ENCODE measurements at places on chromosomes 6 and 20.

DNA sequence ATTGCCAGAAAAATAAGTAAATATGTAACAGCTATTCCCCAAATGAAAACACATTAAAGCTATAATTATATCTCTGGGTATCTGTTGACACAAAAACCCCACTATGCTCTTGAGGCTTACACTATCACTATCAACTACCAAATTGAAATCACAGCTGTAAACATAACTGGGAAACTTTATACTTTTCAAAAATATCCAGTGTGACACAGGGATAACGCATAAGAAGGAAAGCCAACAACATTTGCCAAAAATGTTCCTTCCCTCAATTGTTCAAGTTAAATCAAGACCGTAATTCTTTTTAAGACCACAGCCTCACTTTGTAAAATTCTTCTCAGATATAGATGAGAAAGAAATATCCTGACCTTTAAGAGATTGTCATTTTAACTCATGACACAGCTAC is 3.1 kb downstream of the ZHX3 start:
- no peak for DNase-seq

GRCh38 chr6:3456395-3456897 is 404 bp downstream of the SLC22A23 start:
- no peak for DNase-seq

DNA sequence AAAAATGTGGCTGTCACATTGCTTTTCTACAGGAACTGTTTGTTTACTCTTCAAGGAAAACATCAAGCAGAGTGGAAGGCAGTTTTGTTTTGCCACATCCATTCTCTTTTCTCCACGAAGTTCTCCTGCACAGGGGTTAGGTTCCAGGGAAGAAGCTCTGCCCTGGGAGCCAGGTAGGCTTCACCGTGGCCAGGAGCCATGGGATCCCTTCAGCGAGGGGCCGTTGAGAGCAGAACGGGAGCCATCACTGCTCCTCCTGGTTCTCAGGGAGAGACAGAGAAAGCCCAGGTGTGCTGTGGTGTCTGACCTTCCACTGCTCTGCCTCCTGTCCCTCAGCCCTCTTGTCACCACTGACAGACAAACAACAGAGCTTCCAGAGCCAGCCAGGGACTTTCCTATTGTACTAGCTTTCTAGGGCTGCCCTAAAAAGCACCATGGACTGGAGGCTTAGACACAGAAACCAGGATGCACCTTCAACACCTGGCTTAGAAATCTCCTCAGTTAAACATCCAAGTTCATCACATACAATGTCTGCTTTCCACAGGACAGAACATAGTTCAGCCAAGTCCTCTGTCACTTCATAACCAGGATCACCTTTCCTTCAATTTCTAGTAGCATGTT is 75.6 kb upstream of the SLC22A23 start:
- no peak for DNase-seq

- DNase-seq: no peak
Observed at GRCh38 chr6:15121443-15121842, 124.4 kb upstream of the JARID2 start.

GRCh38 chr6:140784573-140784972 is 1348.2 kb upstream of the GJE1 start:
- DNase-seq: no peak

- no peak for DNase-seq
Observed at GRCh38 chr6:170286246-170286933, 4.5 kb downstream of the DLL1 start.

GRCh38 chr6:124420116-124420840 is 542.0 kb upstream of the RNF217 start:
- DNase-seq: no peak

DNA sequence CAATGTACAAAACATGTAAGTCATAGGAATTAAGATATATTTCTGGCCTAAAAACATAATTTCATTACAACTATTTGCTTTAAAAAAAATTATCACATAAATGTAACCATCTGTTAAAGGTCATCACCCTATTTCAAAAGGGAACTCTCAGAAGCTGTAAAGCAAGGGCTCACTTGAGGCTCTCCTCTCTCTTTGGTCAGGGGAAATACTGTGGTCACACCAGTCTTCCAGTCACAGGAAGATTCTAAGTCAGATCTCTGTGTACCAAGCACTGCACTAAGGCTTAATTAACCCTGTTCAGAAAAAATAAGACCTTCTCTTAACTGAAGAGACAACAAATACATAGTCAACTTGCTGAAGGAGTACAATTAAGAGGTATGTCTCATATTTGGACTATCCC is 75.6 kb downstream of the MMS22L start:
- DNase-seq: no peak

DNA sequence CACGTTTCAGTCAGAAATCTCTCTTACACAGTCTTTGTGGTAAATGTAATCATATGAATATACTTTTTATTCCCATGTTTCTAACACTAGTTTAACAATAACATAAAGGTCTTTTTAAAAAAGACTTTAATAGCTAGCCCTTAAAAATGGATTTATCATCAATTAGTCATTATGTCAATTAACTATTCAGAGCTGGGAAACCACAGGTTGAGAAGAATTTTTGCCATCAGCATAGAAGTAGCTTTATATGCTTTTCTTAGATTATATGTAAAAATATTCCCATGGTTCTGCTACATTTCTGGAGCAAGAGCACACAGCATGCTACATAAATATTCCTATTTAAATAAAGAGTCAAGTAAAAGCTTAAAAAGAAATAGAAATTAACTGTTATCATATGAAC is 35.5 kb downstream of the ASCC3 start:
- no peak for DNase-seq

GRCh38 chr6:107691062-107691751 is 132.9 kb downstream of the SCML4 start:
- no peak for DNase-seq

GRCh38 chr6:112337209-112337638 is 9.9 kb upstream of the RFPL4B start:
- no peak for DNase-seq

- DNase-seq: no peak
Observed at GRCh38 chr6:110534731-110535492, 58.5 kb upstream of the SLC22A16 start.

DNA sequence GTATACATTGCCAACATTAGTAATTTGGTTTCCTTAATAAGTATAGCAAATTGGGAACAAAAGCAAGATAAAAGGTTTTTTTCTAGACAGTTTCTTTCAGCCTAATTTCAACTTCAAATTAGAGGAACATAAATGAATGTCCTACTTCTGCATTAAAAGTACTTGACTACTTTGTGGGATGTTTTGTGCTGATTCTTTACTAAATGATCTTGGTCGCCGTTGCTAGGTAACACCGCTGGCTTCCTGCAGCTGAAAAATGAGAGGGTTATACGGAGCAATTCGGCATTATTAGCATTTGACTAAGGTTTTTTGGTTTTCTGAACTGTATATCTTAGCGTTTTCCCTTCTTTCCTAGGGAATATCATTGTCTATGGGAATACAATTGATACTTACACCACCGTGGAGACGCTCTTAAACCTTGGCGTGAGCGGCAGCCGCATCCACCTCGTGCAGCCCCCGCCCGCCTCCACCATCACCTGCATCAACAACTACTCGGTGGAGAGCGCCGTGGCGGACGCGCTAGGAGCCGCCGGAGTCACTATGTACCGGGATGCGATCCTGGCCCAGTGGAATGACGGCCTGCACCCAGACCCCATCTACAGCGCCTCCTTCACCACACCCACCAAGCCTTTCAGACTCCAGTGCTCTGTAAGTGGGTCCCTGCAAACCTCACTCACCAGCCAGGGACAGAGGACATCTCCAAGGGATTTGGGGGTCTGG is 90.9 kb upstream of the INSM1 start:
- DNase-seq: no peak

DNA sequence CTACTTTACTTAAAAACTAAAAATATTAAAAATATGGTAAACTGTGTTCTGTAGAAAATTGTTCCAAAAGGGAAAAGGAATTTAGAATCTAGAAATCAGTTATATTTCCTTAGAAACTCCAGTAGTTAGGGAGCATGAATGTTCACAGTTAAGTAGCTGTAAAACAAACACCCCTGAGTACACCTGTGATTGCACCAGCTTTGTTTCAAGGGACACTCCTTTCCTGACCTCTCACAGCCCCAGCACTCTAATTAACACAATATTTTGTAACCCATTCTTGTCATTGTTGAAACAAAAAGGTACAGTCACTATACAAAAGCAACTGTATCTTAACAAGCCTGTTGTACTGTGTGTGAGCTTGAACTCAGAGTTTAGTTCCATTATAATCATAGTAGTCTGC is 72.3 kb downstream of the NCOA7 start:
- no peak for DNase-seq

DNA sequence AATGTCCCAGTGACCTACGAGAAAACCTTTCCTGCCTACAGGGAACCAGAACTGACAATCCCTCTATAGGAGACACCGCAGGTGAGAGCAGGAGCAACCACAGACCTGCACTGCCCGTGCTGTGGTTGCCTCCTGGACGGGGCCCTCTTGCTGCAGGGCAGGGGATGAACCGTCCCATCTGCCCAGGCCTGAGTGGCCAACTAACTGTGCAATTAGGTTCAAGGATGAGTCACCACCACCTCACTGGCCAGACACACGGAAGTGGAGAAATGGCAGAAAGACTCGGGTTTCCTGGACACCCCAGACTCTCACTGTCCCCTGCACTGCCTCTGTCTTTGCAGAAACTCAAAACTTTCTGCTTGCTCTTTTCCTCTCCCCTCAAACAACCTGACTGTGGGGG is 13.8 kb upstream of the HLA-G start:
- no peak for DNase-seq

DNA sequence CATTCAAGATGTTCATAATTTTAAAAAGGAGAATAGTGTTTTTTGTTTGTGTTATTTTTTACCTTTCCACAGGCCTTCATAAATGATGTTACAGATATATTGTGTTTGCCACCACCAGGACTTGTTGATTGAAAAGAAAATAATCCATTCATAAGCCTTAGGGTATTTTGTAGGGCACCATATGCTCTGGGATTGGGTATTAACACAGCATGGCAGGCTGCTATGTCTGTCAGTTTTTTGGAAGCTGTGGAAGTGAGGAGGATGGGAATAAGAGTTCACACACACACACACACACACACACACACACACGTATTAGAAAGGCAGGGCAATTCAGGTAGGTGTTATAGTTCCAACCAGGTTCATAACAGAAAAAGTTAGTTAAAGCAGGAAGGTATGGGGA is 237.9 kb downstream of the HDGFL1 start:
- no peak for DNase-seq

DNA sequence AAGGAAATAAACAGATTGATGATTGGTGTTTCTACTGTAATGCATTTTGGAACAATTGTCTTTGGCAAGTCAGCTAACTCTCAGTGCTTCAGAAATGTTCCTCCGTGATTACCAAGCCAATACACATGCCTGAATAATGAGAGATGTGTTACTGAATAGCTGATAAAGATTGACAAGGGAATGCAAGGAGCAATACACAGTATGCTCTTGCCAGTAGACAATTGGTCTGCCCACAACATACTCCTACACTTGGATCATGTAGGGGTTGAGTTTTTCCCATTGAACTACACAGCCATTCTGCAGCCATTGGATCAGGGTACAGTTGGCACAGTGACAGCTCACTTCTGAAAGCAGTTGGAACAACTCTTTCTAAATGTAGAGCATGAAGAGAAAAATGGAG is 5.6 kb upstream of the GJB7 start:
- no peak for DNase-seq

DNA sequence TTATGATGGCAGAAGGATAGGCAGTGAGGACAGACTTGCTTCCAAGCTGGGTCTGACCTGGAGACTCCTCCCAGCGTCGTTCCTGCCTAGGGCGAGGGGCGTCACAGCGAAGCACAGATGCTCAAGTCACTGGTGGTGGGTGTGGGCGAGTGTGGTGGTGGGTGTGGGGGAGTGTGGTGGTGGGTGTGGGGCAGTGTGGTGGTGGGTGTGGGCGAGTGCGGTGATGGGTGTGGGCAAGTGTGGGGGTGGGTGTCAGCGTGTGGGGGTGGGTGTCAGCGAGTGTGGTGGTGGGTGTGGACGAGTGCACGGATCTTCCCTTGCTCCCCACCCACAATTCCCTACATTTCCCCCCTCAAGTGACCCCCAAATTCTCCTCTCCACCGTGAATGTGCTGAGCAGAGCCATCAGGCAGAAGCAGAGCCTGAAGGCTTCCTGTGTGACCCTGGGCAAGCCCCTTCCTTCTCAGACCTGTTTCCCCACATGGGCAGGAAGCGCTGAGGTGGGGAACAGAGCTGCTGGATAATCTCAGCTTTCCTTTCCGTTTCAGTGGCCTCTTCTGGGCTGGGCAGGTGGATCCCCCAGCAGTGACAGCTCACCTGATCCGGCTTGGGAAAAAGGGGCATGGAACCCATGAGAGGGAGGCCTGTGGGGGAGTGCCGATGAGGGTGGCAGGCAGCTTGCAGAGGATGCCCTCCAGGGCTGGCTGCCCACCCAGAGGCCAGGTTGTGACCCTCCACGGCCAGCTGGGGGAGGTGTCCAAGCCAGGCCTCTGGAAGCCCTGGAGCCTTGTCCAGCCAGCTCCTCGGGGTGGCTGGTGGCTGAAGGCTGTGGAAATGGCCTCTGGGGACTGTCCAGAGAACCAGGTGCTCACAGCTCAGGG is 42.9 kb downstream of the RSPO4 start:
- DNase-seq: no peak

- no peak for DNase-seq
Observed at GRCh38 chr6:104718672-104719071, 141.0 kb downstream of the HACE1 start.

- no peak for DNase-seq
Observed at GRCh38 chr6:155143578-155144106, 120.2 kb upstream of the CLDN20 start.

DNA sequence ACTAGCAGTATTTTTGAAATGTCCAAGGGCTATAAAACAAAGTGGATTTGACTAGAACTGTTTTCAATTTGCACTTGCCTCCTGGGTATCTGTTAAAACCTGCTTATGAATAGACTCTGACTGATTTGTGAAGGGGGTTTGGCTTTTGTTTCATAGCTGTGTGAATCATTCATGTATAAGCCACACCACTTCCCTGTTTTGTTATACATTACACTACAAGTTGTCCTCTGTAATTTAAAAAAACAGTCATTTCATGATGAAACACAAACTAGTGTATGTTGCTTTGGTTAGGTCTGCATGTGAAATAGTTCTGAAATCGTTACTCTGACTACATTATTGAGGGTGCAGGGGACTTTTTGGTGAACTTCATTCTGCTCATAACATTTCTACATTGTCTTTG is 121.7 kb downstream of the NKAIN2 start:
- no peak for DNase-seq

DNA sequence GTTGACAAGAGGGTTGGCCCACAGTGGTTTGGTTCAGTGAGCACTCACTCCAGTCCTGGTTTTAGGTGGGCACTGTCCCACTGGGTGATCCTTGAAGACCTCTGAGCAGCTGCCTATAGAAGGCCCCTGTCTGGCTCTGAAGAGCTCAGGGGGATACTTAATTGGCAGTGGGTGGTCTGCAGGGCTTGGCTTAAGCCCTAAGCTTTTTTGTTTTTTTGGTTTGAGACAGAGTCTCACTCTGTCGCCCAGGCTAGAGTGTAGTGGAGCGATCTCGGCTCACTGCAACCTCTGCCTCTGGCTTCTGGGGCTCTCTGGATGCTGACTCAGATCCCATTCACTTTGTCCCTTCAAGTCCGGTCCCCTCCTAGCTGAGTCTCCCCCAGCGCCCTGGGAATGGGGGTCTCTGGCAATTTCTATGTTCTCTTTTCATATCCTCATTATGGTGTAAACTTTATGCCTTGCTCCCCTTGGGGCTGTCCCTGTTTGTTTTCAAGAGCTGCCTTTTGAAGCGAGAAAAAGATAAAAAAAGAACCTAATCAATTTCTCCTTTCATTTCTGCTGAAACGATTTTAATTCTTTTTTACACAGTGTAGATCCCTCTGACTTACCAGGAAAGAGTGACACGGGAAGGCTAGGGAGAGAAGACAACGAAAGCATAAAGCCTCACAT is 12.2 kb upstream of the KCNG1 start:
- DNase-seq: no peak

- no peak for DNase-seq
Observed at GRCh38 chr20:47066484-47067270, 172.0 kb downstream of the EYA2 start.
